AG08395 (cell line): ENCODE measurements at places on chromosomes 12 and 14.

GRCh38 chr12:81644503-81644902 lies 114.6 kb downstream of the PPFIA2 start:
- DNase-seq: peak; percentile 40

DNA sequence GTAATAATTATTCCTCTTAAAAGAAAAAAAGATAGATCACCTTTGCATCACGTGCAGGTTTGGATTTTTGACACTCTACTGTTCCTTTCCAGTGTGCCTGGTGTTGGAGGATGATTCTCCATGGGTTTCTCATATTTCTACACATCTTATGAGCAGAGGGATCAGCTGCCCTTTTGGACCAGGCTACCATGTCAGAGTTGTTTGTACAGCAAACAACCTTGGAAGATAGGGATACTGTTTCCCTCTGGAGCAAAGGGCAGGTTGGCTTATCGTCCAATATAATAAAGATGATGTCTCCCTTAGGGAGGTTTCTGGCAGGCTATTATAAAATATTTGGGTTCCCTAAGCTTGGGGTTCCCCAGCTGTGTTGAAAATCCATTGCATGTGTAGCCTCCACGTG lies 42.1 kb downstream of the DAO start:
- DNase-seq: no peak

GRCh38 chr12:63036216-63036973 lies 101.4 kb upstream of the PPM1H start:
- no peak for DNase-seq

DNA sequence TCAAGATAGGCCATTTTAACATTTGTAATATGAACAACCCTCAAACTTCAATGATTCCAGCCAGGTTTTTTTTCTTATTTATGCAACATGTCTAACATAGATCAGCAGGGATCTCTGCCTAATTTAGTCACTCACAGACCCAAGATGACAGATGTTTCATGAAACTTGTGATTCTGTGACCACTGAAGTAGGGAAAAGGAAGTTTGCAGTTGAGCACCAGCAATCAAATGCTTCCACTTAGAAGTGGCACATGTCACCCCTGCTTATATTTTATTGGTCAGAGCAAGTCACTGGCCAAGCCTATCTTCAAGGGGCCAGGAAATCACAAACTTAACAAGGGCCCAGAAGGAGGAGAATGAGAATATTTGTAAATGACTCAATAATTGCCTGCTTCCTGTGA lies 150.6 kb downstream of the BCAT1 start:
- DNase-seq: no peak

GRCh38 chr12:4477129-4477528 lies 31.5 kb upstream of the FGF6 start:
- DNase-seq: no peak

GRCh38 chr12:24896171-24896570 lies 52.7 kb downstream of the BCAT1 start:
- DNase-seq: no peak

GRCh38 chr14:100294963-100295330 lies 11.3 kb downstream of the SLC25A29 start:
- DNase-seq: no peak

- DNase-seq: no peak
These were observed 61.4 kb upstream of the ELK3 start for GRCh38 chr12:96132819-96133218.

DNA sequence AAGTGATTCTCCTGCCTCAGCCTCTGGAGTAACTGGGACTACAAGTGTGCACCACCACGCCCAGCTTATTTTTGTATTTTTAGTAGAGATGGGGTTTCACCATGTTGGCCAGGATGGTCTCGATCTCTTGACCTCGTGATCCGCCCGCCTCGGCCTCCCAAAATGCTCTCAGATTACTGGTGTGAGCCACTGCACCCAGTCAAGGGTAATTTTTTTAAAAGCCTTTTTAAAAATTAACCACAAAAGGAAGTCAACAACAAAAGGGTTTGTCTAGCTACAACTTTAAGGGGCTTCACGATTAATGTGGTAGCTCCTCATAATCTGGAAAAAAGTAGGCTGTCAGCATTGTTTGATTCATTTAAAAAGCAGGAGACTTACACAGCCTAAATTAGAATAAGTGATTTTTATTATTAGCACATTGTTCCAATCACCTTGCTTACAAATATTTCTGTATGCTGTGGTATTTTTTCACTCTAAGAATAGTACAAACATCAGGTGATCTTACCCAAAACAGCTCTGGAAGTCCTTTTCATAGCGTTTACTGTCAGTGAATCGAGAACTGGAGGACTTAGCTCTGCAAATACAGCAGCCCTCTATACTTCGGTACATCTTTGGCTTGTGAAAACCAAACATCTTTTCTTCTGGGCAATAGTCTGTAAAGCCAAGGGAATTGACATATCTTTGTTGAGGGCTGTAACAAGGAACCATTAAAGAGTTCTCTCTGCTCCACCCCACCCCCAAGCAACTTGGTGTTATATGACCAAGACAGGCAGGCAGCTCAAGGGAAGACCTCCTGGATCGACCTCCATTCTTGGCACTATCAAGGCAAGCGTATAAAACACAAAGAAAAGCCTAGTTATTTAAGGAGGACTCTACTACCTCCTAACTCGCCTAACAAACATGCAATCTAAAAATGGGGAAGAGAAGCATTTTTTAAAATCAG lies 28.1 kb downstream of the SINHCAF start:
- no peak for DNase-seq

GRCh38 chr14:55843718-55844403 lies 263.9 kb downstream of the KTN1 start:
- no peak for DNase-seq

DNA sequence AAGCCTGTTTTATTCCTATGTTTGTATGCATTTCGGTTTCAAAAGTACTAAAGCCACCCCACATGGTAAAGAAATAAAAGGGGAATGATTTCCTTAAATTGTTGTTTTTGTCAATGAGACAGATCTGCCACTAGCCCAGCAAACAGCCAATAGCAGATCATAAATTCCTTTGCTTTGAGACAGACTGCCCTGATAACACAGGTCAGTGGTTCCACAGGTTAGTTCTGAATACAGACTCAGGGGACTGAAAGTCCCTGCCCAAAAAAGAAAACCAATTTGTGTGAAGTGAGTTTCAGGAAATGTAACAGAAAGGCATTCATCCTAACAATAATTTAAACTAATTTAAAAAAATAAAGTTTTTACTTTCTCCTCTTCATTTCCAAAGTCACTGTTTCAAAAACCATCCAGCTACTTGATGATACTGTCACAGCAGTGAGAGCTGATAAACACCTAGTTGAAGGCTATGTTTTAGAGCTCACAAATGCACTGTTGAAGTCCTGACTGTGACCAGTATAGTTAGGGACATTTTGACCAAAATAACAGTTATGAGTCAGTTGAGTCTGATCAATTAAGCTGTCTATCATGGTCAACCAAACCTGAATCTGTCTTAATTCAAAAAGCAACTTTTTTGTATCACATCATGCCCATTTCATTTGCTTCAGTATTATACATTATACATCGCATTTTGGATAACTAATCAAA lies 77.7 kb downstream of the LGR5 start:
- DNase-seq: no peak

GRCh38 chr12:107731366-107731765 lies 29.6 kb downstream of the PRDM4 start:
- DNase-seq: no peak

DNA sequence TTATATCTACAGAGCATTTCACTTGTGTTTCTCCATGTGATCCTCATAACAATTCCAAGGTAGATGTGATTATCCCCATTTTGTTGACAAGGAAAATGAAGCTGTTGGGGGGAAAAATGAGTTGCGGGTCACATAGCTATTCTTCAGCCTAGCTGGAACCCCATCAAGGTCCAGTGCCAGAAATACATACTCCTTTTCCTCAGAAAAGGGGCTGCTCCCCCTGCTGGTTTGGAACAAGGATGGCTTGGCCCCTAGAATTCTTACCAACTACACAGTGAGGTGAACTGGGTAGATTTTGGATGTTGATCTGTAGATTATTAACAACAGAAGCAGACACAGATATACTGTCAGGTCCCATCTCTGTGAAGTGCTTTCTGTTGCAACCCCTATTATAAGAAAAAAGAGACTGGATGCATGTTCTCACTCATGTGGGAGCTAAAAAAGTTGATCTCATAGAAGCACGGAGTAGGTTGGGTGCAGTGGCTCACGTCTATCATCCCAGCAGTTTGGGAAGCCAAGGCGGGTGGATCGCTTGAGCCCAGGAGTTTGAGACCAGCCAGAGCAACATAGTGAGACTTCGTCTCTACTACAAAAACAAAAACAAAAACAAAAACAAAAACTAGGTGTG lies 8.9 kb downstream of the IKZF4 start:
- peak; percentile 77 for DNase-seq

GRCh38 chr14:100711493-100711892 lies 15.2 kb upstream of the DLK1 start:
- DNase-seq: no peak

GRCh38 chr12:96989916-96990315 lies 82.9 kb downstream of the NEDD1 start:
- no peak for DNase-seq
